ENCODE measurements at places on chromosomes 1 and 21.

DNA sequence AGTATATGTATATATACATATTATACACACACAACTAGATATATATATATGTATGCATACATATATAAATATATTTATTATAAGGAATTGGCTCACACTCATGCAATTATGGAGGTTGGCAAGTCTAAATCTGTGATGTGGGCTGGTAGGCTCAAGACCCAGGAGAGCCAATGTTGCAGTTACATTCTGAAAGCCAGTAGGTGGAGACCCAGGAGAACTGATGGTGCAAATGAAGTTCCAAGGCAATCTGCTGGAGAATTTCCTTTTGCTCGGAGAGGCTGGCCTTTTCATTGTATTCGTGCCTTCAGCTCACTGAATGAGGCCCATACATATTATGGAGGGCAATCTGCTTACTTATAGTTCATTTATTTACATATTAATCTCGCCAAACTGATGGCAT lies 9.4 kb downstream of the IVL start:
- no peak for DNase-seq

DNA sequence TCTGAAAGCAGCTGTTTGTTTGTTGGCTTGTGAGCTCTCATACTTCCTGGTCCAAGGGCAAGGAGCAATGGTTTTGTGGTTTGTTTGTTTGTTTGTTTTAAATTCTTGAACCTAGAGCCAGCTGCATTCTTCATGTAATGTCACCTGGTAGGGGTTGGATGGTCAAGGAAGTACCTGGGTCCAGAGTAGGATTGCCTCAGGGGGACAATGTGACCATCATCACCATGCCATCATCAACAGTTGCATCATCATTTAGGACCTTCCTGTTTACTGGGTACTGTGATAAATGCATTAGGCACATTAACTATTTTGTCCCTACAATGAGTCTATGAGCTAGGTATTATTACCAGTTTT lies 14.7 kb upstream of the MYOG start:
- no peak for DNase-seq

- DNase-seq: no peak
Measured at GRCh38 chr1:81505831-81506230, 294.9 kb upstream of the ADGRL2 start.

DNA sequence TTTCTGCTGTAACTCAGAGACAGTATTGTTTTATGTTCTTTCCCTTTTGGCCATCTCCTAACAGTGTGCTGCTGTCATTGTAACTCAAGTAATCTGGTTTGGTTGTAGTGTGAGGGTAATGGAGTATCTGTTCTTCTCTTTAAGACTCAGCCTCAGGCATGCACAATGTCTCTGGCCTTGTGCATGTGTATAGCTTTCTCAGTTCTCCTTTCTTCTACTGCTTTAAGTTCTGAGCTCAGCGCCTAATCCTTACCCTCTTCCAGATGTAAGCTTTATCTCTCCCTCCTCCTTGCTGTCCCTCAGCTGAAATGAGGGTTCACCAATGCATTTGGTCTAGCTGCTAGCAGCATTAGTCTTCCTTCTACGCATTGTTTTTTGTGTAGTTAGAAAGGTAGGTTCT lies 1420.4 kb upstream of the PRMT6 start:
- no peak for DNase-seq

GRCh38 chr1:31013187-31013864 lies 52.2 kb downstream of the PUM1 start:
- DNase-seq: no peak

- no peak for DNase-seq
Measured at GRCh38 chr21:40335704-40336103, 468.5 kb downstream of the PCP4 start.

- no peak for DNase-seq
Measured at GRCh38 chr1:112461200-112461871, 47.4 kb upstream of the WNT2B start.

DNA sequence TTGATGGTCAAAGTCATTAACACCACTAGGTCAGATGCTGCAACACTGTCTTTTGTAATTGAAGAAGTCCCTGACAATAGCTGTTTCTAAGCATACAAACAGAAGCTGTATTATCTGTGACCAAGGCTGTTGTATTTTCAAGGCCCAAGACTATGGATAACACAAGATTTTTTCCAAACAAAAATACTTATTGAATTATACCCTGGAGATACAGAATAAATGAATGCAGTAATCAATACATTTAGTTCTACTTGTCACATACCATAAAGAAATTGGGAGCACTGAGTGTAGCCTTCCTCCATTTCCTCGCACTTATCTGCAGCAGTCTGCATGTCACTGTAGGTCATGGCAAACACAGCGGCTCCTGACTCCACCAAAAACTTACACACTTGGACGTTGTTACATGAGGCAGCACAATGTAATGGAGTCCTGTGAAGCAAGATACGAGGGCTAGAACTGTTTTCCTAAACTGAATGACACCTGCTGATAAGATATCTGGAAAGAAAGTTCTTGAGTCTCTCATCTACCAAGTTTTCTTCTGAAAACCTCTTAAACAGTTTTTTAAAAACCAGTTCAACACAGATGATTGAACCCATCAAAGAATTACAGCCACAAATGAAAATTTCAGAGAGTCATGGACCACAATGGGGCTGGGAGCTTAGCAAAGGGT lies 56.9 kb downstream of the TP53BP2 start:
- DNase-seq: no peak

GRCh38 chr1:229204921-229205777 lies 65.8 kb upstream of the RAB4A start:
- no peak for DNase-seq

DNA sequence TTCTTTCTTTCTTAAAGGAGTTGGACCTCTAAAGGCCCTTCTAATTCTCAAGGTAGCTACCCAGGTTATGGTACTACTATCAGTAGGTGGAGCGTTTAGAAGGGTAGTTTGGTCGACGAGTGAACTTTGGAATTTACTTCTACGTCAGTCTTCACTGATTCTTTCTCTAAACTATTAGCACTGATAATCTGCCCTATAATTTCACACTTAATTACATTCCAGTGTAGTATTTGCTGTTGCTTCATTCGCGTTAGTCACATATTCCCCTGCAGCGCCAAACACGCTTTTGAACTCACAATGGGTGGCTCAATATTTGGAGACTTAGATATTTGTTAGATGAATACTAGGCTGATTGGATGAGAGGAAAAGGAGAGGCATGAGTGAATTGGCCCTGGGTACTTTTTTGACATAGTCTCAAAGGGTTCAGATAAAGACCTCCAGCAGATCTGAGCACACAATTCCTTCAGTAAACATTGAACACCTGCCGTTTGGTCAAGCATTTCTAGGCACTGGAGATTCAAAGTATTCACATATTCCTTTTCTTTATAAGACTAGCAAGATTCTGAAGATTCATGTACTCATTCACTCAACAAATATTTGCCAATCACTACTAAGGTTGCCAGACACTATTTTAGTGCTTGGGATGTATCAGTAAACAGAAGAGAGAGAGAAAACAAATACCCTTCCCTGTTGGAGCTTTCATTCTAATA lies 929 bp upstream of the FOXJ3 start:
- no peak for DNase-seq

DNA sequence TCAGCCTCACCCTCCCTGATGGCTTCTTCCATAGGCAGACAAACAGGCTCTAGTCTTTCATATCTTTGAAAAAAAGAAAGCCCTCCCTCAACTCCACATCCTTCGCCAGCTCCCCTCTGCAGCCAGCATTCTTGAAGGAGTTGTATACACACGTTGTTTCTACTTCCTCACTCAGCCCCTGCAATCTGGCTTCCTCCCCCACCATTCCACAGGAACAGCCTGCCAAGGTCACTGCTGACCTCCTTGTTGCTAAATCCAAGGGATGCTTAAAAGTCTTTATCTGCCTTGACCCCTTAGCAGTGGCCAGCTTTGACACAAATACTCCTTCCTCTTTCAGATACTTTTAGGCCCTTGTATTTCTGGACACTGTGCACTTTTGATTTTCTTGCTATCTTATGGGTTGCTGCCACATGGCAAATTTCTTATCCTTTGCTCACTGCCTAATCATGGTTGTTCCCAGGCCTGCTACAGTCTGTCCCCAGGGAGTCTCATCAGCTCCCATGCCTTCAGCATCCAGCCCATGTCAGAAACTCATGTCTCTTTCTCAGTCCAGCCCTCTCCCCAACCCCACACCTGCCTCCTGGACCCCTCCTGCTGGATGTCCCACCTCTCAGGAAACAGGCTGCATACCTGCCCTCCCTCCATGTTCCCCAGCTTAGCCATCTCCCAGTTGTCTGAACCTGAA lies 8.3 kb downstream of the FAM229A start:
- no peak for DNase-seq

DNA sequence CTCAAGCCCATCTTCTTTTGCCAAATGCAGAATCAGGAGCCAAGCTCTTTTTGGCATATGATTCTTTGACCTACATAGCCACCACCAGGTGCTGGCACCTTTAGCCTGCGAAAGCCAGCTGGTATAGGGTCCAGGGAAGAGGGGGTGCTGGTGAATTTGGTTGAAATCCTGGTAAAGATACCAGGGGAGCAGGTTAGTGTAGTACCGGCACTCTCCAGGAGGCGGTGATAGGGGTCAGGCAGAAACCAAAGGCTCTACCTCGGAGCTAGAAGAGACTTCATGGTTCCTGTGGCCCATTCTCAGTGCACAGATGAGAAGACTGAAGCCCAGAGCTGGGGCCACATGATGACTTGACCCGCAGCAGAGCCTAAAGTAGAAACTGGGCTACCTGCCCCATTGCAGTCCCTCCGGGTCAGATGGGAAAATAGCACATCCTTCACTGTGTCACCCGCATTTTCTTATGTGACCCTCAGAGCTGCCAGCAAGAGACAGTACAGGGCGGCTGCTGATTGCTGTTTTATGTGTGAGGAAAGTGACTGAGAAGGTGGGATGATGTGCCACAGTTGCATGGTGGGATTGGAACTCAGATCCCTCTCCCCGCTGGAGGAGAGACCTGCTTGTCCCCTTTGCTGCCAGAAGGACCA lies 36.0 kb upstream of the IL19 start:
- peak; percentile 74 for DNase-seq

GRCh38 chr1:114702737-114703136 lies 7.4 kb upstream of the AMPD1 start:
- no peak for DNase-seq

DNA sequence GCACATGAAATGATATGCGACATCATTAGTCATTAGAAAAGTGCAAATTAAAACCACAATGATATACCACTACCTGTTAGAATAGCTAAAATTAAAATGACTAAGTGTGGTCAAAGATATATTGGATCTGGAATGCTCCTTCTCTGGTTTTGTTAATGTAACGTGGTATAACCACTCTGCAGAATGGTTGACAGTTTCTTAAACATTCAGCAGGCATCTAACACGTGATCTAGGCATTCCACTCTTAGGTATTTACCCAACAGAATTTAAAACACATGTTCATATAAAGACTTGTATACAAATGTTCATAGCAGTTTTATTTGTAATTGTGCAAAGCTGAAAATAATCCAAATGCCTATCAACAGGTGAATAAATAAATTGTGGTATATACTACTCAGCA lies 165.0 kb upstream of the PLXNA2 start:
- no peak for DNase-seq

- peak; percentile 84 for DNase-seq
Measured at GRCh38 chr1:172662464-172663109, 3.7 kb downstream of the FASLG start.
